Activated T-helper 17 cell treated with anti-CD3 and anti-CD28 coated beads, Interleukin-2, amount 50 U/mL, for 72 hours (primary cell): ENCODE measurements at places on chromosomes 7 and 10.

GRCh38 chr10:28873540-28873939 lies 196.2 kb downstream of the BAMBI start:
- no peak for ATAC-seq

DNA sequence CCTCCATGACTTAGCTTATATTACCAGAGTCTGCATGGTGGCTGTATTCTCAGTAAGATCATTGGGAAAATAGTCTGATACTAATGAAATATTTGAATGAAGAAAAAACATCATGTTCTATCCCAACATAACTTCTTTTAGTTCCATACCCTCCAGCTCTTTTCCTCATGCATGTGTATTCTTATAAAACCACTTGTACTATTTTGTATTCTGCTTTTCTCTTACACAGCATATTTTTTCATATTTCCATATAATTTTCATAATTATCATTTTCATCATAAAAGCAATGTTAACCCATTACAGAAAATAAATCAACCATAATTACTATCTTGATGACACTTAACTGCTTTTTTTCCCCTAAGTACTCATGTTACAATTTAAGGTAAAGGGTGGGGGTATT lies 371.2 kb upstream of the LRGUK start:
- no peak for ATAC-seq

- no peak for ATAC-seq
Measured at GRCh38 chr7:101102026-101102425, 16.7 kb downstream of the TRIM56 start.

GRCh38 chr7:26862834-26863233 lies 1.6 kb downstream of the SKAP2 start:
- ATAC-seq: no peak

- no peak for ATAC-seq
Measured at GRCh38 chr10:73424478-73424877, 8.9 kb downstream of the MSS51 start.

DNA sequence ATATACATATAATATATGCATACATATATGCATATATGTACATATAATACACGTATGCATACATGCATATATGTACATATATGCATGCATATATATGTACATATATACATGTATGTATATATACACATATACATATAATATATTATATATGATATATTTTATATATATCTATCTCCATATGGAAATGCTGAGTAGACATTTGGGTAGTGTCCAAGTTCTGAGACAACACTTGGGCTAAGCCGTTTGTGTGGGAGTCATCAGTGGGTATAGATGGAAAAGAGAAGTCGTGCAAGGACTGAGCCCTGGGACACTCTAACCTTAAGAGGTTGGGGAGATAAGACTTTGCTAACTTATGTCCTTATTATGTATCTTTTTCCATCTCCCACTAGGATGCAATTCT lies 165.2 kb upstream of the PODXL start:
- no peak for ATAC-seq

- no peak for ATAC-seq
Measured at GRCh38 chr10:25639646-25640045, 294.4 kb upstream of the MYO3A start.

GRCh38 chr7:159036916-159037605 lies 107.6 kb downstream of the VIPR2 start:
- no peak for ATAC-seq

- ATAC-seq: no peak
Measured at GRCh38 chr7:112669306-112669705, 120.9 kb downstream of the TMEM168 start.

DNA sequence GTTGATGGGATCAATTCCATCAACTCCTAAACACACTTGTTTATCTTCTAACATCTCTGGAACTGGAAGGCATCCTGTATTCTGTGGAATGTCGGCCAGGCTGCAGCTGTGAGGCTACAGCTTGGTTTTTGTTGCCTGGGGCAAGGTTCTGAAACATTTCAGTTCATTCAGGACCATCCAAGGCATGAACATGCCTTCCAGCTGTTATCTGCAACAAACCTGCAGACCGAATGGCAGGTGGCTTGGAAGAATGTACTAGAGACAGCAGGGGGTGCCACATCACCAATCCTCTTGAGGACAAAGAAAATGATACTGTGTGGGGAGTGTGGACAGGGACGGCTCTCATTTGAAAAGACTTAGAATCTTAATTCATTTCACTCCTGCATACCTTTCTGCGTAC lies 12.4 kb downstream of the PAPOLB start:
- ATAC-seq: no peak

DNA sequence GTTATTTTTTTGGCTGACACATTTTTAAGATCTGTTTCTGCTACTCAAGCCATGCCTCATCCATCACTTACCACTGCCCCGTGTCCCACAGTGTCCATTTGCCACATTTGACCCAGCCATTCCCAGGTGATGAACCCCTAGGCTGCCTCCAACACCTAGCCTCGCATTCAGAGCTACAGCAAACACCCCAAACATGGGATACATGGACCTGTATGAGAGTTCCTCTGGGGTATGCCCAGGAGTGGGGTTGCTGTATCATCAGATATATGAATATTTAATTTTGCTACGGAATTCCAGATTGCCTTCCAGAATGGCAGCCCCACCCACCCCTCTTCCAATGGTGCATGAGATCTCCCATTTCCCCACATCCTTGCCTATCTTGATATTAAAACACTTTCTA lies 190.1 kb upstream of the RNF32 start:
- ATAC-seq: no peak

DNA sequence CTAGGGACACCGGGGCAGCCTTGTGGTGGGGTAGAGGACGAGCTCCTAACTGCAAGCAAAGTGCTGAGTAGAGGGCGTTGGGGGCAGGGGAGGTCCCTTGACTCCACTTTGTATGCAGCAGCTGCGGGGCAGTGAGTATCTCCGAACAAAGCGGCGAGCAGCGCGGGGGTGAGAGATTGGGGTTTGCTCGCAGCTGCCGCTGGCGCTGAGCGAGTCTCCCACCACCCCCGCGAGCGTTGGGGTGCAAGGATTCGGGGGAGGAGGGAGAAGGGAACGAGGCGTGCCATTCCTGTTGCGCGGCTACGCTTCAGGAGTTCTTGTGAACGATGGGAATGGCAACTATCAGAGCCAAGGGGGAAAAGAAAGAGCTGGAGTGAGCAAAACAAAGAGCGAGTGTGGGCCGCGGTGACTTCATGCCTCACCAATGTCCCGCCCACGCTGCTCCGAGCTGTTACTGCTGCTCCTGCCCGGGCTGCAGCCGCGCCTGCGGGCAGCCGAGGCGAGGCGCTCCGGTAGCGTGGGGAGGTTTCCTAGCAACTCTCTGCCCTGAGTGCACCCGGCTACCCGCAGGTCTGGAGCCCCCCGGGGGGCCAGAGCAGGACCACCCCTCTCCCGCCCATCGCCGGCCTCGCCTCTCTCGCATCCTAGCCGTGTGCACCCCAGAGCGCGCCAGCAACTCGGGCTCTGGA lies at the start of gene ITGB8:
Gene ITGB8 (plus strand): TSS at position 662 of the 689 bp plus-strand sequence. CDS start 907 bp downstream, outside the sequence.
- ATAC-seq: peak; percentile 88

- ATAC-seq: no peak
Measured at GRCh38 chr7:46089281-46089680, 168.2 kb upstream of the IGFBP3 start.

DNA sequence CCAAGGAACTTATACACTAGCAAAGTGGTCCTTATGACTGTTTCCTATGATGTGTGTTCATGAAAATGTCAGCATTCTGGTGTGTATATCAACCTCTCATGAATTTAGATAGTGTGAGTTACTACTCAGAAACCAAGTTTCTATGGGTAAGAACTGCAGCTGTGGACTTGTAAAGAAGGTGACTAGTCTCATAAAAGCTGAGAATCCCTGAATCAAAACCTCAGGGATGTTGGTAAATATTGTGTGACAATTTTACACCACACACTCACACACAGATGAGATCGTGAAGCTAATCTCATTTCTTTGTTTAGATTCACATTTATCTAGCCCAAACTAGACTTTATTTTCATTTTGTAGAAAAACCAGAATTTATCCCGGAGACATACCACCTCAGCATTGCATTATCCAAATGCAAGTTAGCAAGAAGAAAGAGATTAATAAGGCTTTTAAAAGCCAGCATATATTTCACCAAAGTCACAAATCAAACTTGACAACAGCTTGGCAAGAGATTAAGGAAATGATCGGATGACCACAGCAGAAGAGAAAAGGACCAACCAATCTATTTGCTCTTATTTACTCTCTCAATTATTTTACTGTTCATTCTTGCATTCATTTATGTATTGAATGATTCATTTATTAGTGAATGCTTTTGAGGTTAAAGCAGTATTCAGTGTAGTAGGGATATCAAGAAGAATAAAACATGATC lies 92.9 kb downstream of the PLXDC2 start:
- ATAC-seq: no peak

GRCh38 chr7:90846192-90846591 lies 250.1 kb downstream of the CDK14 start:
- no peak for ATAC-seq
